ENCODE measurements at places on chromosomes 2 and 18. TPM values are rescaled to one million over a fixed set of nuclear protein-coding genes. Genes with fewer than 3 reads are reported as not detected.

GRCh38 chr18:28767727-28768211 is 590.8 kb upstream of the CDH2 start:
- no peak for DNase-seq

CROCC2 gene
- not detected for polyA plus RNA-seq

PELI1 gene
- 2.1 TPM for polyA plus RNA-seq

- no peak for DNase-seq
Observed at GRCh38 chr2:237345891-237346640, 67.9 kb downstream of the COL6A3 start.

GRCh38 chr2:100222844-100223243 is 80.5 kb upstream of the AFF3 start:
- no peak for DNase-seq

- no peak for DNase-seq
Observed at GRCh38 chr2:233470839-233471238, 95.7 kb downstream of the USP40 start.
